Thymus (tissue), 14 donors: ENCODE measurements at places on chromosomes 3 and 15.

- no peak for DNase-seq
Measured at GRCh38 chr3:49173116-49173791, 1.9 kb downstream of the KLHDC8B start.

- DNase-seq: no peak
Measured at GRCh38 chr3:188385295-188385694, 231.3 kb downstream of the LPP start.

- DNase-seq: no peak
Measured at GRCh38 chr15:67505675-67506572, 15.0 kb upstream of the C15orf61 start.

- no peak for DNase-seq
Measured at GRCh38 chr3:41932464-41932863, 29.4 kb downstream of the ULK4 start.

DNA sequence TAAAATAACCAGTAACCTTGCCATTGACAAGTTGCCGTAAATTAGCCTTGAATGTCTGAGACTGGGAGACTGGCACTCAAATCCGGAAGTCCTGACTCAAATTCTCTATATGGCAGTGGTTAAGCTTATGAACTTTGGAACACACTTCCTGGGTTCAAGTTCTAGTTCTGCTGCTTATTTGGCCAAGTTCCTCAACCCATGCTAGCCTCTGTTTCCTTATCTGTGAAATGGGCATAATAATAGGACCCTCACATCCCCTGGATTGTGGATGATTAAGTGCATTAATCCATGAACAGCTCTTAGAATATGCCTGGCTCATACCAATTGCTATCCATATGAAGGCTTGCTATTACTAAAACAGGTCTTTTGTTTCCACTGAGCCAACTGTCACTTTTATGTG lies 311.5 kb downstream of the EDEM1 start:
- DNase-seq: no peak

DNA sequence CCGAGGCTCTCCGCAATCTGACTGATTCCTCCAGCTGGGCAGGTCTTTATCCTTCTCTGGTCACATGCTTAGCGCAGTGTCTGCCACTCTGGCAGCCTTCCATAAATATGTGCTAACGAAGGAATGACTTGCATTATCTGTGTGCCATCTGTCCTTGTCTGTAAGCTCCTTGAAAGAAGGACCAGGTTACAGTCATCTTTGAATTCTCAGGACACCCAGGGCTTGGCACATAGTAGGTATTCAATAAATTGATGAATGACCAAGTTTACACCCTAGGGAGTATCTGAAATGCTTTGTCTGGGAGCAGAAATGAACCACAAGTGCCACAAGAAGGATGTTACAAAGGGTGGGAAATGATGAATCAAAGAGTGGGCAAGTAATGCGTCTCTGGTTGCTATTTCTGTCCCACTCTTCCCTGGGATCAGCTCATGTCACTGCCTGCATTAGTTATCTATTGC lies 16.5 kb upstream of the FAM3D start:
- DNase-seq: no peak

DNA sequence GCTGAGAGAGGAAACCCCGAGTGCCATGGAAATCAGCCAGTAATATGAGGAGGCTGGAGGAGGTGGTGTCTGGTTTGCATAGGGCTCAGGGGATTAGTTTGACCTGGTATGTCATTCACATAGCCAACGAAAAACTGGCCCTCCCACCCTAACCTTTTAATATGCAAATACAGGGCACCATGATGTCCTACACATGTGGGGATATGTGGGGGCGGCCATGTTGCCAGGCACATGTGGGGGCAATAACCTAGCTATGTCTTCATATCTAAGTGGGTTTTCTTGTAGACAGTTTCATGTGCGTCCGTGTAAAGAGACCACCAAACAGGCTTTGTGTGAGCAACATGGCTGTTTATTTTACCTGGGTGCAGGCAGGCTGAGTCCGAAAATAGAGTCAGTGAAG lies 110.1 kb downstream of the MOBP start:
- no peak for DNase-seq

GRCh38 chr3:178669022-178669601 lies 132.9 kb downstream of the KCNMB2 start:
- DNase-seq: no peak

GRCh38 chr3:70360979-70361760 lies 48.7 kb upstream of the MDFIC2 start:
- no peak for DNase-seq

GRCh38 chr3:39280571-39280970 lies 735 bp upstream of the CX3CR1 start:
- DNase-seq: no peak
